ENCODE measurements at places on chromosomes 5 and 9. TPM values are rescaled to one million over a fixed set of nuclear protein-coding genes. Genes with fewer than 3 reads are reported as not detected.

GRCh38 chr5:117235786-117236185 is 661.2 kb upstream of the SEMA6A start:
- DNase-seq = no peak

DNA sequence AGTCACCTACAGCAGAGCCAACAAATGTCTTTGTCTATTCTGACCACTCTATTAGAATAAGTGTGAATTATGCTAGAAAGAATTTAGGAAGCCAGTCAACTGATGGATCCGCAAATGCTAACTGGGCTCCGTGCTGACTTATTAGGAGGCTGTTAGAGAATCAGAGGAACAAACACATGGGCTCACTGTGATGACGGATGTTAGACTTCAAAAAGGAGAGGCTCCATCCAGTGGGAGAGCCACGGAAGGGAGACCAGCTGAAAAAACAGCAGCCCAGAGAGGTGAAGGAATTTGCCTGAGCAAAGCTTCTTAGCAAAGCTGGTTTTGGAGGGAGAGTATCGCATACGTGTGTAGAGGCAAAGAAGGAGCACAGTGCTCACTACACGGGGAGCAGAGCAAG is 5.8 kb upstream of the TGFBI start:
- DNase-seq = peak; percentile 29

C9orf72 gene
- total RNA-seq = 26.4 TPM

DNA sequence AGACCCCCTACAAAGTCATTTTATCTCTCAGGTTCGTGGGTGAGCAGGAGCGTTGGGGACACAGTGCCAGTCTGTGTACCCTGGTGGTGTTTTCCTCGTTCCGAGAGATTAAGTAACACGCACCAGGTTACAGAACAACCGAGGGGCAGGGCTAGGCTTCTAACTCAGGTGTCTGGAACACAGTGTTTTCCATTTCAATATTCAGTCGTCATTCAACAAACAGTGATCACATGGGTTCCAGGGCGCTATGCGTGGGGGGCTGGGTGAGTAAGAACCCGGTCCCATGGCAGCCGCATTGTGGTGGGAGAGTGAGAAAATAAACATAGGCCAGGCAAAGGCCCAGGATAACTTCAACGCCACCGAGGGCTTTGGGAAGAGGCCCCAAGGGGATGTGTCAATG is 55.9 kb upstream of the RNU6ATAC start:
- DNase-seq = no peak

- DNase-seq = no peak
Measured at GRCh38 chr5:97243353-97243752, 60.3 kb upstream of the RIOK2 start.
